Activated T-cell treated with anti-CD3 and anti-CD28 coated beads for 1 hour (primary cell): ENCODE measurements at places on chromosomes 4 and X.

DNA sequence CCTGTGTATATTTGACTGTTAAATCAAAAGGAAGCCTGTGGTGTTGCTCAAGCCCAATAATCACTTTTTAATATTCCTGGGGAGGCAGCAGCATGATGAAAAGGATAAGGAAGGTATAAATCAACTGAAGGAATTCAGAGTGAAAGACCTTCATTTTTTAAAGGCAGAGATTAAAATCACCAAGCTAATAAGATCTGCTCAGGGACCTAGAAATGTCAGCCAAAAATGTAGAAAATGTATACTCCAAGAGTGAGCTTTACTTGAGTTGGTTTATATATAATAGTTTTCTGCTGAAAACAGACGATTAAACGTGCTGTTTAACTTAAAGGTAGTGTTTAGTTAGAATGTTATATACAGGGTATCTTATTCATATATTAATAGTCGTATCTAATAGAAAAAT, 549.3 kb downstream of the IQCM start:
- no peak for DNase-seq

DNA sequence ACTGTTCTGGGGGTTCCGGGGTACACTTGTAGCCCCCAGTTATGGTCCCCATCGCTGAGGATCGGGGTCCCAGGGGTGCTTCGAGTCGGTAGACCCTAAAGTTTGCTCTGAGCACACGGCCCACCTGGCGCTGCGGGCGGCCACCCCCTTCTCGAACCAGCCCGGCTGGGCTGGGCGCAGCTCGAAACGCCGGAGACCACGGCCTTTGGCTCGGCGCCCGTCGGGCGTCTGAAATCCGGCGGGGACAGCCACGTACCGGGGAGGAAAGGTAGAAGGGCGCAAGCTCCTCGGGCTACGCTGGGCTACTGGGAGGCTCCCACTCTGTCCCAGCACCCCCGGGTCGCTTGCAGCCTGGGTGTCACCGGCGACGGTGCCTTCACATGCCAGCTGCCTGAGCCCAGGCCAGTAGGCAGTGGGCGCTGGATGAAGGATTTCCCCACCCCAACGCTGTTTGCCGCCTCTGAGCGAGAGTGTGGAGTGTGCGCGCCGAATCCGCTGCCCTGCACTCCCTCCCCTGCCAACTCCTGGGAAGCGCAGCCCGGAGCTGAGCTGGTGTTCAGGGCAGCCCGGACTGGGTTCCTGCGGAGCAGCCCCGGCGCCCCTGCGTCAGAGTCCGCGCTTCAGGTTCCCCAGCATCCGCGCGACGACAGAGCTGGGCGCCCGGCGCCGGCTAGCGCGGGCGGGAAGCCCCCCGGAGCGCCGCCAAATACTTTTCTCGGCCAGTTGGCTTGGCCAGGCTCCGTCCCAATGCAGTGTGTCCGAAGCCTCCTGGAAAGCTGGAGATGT, 637 bp downstream of the MAMLD1 start:
- no peak for DNase-seq

DNA sequence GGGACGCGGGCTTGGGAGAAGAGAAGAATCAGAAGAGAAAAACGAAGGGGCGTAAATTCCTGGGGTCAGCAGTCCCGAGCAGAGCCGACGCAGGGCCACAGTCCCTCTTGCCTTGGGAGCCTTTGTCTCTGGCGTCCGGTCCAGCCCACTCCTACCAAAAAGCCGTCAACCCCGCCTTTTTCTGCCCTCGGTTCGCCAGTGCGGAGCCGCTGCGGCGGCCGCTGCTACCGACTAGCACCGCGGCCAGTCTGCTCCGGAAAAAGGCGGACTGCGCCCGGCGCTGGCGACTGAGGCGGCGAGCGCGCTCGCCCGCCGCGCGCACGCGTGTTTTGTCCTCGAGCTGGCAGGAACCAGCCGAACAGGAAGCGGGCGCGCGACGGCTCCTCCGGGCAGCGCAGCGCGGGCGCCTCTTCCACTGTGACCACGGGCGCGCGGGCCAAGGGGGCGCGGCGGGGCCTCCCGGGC, 502 bp downstream of the HNRNPDL start:
- DNase-seq = peak; percentile 63

DNA sequence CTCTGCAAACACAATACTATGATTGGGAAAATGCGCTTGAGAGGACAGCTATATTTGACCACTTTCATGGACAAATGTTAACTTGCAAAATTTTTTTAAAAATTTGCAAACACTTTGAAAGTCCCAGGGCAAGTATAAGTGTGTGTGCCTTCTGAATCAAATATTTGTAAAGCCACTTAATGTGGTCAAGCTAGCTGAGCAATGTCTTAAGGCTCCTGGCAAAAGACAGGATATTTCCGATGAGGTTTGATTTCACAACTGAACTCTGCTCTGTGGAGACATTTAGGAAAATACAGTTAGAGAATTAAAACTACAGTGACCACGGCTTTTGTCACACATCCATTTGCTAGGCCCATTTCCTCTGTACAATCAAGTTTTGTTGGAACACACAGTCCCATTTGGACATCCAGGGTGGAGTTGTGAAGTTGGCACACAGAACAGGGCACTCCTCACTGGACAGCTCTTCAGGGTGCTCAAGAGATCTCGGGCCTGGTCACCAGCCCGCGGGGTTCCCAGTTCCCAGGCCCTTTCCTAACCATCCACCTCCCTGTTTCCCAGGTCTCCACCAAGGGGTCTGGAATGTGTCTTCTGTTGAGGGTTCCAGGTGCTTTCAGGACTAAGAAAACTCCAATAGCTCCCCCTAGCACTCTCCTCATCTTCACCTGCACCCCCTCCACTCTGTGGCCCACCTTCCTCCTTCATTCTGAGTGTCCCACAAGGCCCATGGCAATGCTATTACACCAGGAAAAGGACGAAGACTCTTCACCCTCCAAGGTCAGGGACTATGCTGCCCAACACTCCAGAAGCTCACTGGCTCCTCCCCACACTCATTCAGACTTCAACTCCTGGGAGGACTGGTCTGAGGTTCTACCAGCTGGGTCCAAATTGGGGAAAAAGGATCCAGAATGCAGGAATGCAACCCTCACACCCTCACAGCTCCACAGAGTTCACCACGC, 41.9 kb downstream of the XAGE2 start:
- DNase-seq = no peak

DNA sequence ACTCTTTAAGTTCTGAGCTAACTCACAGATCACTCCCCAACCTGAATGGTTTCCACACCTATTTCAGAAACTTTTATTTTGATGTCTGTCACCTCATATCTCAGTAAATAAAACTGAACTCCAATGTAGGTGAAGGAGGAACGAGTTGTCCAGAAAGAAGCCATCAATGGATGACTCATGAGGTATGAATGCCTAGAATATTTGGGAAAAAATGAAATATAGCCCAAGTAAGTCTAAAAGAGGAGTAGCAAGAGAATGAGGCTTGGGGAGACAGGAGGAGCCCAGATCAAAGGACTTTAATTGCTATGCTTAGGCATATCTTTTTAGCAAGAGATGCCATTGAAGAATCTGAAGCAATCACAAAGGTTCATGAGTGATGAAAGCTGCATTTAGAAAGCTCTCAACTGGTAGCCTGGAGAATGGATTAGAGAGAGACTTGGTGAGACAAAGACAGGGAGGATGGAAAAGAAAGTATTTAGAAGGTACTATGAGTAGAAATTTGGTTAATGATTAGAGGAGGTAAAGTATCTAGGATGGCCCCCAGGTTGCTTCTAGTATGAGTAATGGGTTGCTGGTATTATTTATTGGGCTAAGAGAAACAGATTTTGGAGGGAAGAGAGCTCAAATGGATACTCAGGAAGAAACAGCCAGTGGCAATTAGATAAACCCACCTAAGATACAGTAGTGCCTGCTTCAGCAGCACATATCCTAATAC, 39.4 kb downstream of the NOCT start:
- no peak for DNase-seq

DNA sequence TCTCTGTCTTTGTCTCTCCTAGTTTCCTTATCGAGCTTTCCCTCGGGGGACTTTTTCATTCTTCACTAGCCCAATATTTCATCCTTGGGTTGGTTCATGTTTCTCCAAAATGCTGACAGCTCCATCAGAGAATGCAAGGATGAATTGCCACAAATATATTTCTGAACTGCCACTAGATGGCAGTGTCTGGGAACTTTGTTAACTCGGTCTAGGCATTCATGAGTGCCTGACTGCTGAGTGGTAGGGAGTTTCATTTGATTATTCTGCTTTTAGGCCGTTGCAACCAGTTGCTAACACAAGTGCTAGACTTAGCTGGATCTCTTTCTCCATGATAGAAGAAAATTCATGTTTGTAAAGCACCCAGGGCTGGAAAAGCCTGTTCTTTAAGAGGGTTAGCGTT, 73.5 kb upstream of the RAP2C start:
- DNase-seq = no peak

- no peak for DNase-seq
Measured at GRCh38 chrX:69314436-69315348, 149.4 kb upstream of the PJA1 start.

DNA sequence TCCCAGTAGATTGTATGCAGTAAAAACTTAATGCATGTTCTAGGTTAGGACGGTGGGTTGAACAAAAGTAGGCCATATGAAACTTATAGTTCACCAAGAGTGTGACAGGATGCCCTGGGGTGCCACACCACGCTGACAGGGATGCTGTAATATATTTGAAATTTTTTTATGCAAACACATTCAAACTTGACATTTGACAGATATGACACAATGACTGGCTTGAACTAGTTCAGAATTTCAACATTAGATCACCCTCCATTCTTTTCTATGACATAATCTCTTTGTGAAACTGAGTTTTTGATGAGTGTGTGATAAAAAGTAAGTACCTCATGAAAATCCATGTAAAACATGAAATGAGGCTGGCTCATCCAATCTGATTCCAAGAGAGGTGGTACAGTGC, 198.4 kb downstream of the PALLD start:
- DNase-seq = no peak

DNA sequence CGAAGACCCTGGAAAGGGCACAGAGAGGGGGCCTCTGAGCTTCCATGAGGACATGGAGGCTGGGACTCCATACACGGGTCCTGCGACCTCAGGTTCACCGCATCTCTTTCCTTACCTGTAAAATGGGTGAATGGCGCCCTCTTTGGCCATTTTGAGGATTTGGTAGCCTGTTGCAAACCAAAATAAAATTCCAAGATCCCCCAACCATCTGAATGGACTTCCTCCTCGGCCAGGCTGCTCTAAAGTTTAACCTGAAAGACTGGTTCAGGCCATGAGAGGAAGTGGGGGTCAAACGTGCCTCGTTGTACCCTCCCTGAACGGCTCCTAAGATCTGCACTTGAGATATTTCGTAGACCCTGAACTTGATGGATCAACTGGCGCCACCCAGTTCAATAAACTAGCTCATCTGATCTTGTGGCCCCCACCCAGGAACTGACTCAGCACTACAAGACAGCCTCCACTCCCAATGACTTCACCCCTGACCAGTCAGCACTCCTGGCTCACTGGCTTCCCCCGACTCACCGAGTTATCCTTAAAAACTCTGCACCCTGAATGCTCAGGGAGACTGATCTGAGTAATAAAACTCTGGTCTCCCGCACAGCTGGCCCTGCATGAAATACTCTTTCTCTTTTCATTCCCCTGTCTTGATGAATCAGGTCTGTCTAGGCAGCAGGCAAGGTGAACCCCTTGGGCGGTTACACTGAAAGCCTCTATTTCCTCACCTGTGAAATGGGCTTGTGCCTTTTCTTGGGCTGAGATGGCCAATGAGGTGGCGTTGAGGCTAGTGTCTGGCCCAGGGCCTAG, 32.9 kb upstream of the GPR78 start:
- no peak for DNase-seq

DNA sequence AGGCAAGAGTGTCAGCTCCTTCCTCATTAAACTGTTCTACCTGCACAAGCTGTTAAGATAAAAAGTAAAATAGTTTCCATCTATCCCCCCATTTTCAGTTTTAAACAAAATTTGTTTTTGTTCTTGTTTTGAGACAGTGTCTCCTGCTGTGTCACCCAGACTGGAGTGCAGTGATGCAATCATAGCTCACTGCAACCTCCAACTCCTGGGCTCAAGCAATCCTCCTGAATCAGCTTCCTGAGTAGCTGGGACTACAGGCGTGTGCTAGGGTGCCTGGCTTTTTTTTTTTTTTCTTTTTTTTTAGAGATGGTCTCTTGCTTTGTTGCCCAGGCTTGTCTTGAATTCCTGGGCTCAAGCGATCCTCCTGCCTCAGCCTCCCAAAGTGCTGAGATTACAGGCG, 105.4 kb downstream of the HS6ST2 start:
- no peak for DNase-seq

DNA sequence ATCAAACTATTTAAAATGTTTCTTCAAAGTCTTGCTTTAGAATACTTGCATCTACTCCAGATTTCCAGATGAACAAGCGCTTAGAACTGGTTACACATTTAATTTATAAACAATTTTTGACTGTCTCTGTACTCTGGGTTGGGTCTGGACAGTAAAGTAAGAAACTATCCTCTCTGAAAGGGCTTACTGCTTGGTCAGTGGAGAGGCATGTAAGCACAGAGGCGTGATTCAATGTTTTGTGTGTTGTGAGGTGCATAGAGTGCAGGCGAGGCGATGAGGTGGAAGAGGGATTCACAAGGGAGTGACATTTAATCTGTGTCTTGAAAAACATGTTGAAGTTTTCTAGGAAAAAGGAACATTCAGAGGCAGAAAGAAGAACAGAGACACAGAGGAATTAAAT, 231.4 kb downstream of the VEGFC start:
- DNase-seq = no peak

DNA sequence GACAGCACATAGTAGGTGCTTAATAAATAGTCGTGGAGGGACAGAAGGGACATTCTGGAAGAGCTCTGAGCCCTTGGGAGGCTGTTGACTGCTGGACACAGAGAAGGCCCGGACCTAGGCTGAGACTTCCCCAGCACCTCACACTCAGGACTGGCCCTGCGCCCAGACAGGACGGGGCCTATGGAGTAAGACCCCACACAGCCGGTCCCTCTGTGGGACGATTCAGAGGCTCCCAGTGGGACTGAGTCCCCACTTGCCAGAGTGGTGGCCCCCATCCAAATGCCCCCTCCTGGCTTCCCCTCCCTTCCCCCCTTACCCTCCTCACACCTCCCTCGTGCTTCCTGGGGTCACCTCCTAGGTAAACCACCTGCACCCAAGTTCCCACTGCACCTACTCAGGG, 8.9 kb downstream of the ABLIM2 start:
- DNase-seq = no peak

GRCh38 chrX:43655151-43656004, 721 bp upstream of the MAOA start:
- DNase-seq = no peak

GRCh38 chr4:186196063-186196462, 4.7 kb downstream of the CYP4V2 start:
- DNase-seq = no peak

GRCh38 chr4:56723659-56724230, 42.6 kb upstream of the HOPX start:
- no peak for DNase-seq

DNA sequence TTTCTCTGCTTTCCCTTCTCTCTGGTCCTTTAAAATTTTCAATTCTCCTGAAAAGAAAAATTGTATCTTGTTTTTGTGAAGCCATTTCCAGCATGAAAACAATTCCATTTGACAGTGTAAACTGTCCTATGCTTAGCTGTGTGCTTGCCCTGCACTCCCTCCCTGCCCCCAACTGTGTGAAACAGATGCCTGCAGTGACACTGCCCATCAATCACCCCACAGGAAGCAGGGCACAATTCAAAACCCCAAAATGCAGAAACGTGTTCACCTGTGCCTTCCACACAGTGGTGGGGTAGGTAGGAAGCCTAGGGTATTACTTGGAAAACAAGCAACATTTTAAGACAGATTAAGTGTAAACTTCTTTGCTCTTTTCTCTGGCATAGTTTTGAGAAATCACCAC, 6.2 kb upstream of the FHDC1 start:
- no peak for DNase-seq

GRCh38 chr4:42904986-42905385, 12.5 kb downstream of the GRXCR1 start:
- no peak for DNase-seq

- no peak for DNase-seq
Measured at GRCh38 chr4:109040441-109040840, 262.0 kb downstream of the COL25A1 start.
